Sigmoid colon (tissue), 7 donors: ENCODE measurements at places on chromosomes 11 and 22. TPM values are rescaled to one million over a fixed set of nuclear protein-coding genes. Genes with fewer than 3 reads are reported as not detected.

The TBX10 gene
- not detected for total RNA-seq

The GLYATL1 gene
- not detected for total RNA-seq

The ENTHD1 gene
- not detected for total RNA-seq

The PNPLA2 gene
- total RNA-seq, result 39.6 TPM

The MMP11 gene
- total RNA-seq, result 7.5 TPM

The MS4A10 gene
- not detected for total RNA-seq

The TMA7B gene
- total RNA-seq, result not detected

The HDAC10 gene
- 47.4 TPM for total RNA-seq

The SLC17A6 gene
- total RNA-seq, result not detected

The C11orf52 gene
- total RNA-seq, result not detected

The SLC22A8 gene
- not detected for total RNA-seq

The FAM181B gene
- total RNA-seq, result 1.4 TPM

GRCh38 chr11:100791860-100792259, 104.8 kb downstream of the ARHGAP42 start:
- no peak for DNase-seq
- H3K27ac ChIP-seq, result no peak overlapping the region
- H3K36me3 ChIP-seq, result no peaks in the 10 kb centered on the region
- H3K27me3 ChIP-seq, result no peaks in the 10 kb centered on the region
- no peak overlapping the region for H3K4me3 ChIP-seq

DNA sequence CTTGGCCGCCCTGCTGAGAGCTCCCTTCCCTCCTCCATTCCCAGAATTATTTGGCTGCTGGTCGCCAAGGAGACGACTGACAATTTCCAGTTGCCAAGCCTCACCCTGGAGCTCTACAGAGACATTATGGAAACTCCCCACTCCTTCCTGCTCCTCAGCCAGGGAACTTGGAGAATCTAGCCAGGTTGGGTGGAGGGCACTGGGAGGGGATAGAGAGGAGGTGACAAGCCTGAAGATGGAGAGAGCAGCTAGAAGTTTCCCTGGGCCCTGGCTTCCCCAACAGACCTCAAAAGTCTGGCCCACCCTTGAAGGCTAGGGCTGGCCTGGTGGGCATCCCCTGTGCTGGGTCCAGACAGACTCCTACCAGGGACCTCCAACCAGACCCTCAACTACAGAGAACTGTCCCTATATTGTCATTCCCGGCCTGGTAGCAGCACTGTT, 6.7 kb upstream of the VSIG10L2 start:
- H3K36me3 ChIP-seq, result no peaks in the 10 kb centered on the region
- no peak for DNase-seq
- H3K27ac ChIP-seq, result peak overlapping the region; percentile 45
- H3K4me1 ChIP-seq, result peaks cover 17% of the 10 kb centered on the region
- no peak overlapping the region for H3K4me3 ChIP-seq

DNA sequence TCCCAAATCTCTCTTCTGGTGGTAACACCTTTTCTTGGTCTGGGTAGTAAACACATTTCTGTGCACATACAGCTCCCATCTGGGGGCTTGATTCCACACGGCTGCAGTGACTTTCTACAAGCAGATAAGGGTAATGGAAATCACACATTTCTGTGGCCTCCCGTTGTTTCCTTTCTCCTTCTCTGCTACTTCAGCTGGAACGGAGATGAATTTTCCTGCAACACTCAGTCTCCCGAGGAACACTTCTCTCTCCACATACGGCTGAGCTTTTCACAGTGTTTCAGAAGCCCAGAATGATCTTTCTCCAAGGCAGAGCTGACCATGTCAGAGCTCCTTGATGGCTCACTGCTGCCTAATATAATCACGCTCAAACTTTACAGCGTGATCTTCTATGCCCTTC, 364.3 kb upstream of the NARS2 start:
- no peak for DNase-seq
- H3K36me3 ChIP-seq, result no peaks in the 10 kb centered on the region
- no peak overlapping the region for H3K27ac ChIP-seq
- no peak overlapping the region for H3K4me3 ChIP-seq
- peaks cover 19% of the 10 kb centered on the region for H3K4me1 ChIP-seq

GRCh38 chr11:102929166-102929565, 26.4 kb downstream of the MMP13 start:
- DNase-seq, result no peak
- no peaks in the 10 kb centered on the region for H3K36me3 ChIP-seq
- H3K4me1 ChIP-seq, result no peaks in the 10 kb centered on the region
- H3K27ac ChIP-seq, result no peak overlapping the region
- no peaks in the 10 kb centered on the region for H3K27me3 ChIP-seq

GRCh38 chr22:31278626-31279326, 13.5 kb downstream of the PIK3IP1 start:
- no peak overlapping the region for H3K27ac ChIP-seq
- no peaks in the 10 kb centered on the region for H3K4me1 ChIP-seq
- peaks cover 41% of the 10 kb centered on the region for H3K36me3 ChIP-seq

- peaks cover 15% of the 10 kb centered on the region for H3K4me1 ChIP-seq
- H3K4me3 ChIP-seq, result no peak overlapping the region
- no peak overlapping the region for H3K27ac ChIP-seq
- no peaks in the 10 kb centered on the region for H3K27me3 ChIP-seq
Observed at GRCh38 chr11:102495161-102496042, 35.1 kb downstream of the MMP7 start.

- no peak overlapping the region for H3K4me3 ChIP-seq
- H3K27me3 ChIP-seq, result no peaks in the 10 kb centered on the region
- H3K4me1 ChIP-seq, result peaks cover 18% of the 10 kb centered on the region
- no peaks in the 10 kb centered on the region for H3K36me3 ChIP-seq
Observed at GRCh38 chr11:128231845-128232410, 355.4 kb downstream of the ETS1 start.

DNA sequence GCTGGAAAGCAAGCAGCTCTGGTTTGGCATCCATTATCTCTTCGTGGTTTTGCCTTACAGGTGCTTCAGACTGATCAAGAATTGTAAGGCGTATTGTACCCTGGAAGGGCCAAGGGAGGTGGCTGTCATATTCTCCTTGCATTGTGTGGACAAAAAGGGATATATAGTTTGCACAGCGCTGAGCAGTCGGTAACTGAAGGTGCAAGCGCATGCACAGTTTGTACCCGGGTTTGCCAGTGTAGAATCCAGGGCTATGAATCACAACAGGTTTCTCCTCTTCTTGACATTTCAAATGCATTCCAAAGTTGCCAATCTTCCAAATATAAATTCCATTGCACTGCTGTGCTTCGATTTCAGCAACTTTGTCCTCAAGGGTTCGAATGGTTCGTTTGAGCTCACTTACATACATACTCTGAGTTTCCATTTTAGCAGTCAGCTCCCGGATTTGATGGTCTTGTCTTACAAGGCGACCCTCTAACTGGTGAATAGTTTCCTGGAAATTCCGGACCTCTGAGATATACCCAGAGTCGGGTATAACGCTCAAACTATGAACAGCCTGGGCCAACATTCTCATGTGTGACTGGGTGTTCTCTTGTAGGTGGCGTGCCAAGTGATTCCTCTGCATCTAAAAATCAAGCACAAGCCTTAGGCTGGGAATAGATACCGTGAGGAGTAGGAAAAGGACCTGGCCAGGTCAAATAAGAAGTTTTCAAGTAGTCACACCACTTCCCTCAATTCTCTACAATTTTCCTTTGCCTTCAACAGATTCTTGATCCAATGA, 19.9 kb downstream of the TRAF6 start:
- H3K4me1 ChIP-seq, result no peaks in the 10 kb centered on the region
- no peak for DNase-seq
- H3K4me3 ChIP-seq, result no peak overlapping the region

- no peak for DNase-seq
- peaks cover 34% of the 10 kb centered on the region for H3K4me1 ChIP-seq
- no peak overlapping the region for H3K27ac ChIP-seq
Observed at GRCh38 chr11:62926680-62927455, 5.7 kb upstream of the CHRM1 start.

GRCh38 chr11:15750535-15751308, 605.6 kb downstream of the SOX6 start:
- no peaks in the 10 kb centered on the region for H3K4me1 ChIP-seq
- DNase-seq, result no peak
- H3K27ac ChIP-seq, result no peak overlapping the region
- H3K36me3 ChIP-seq, result no peaks in the 10 kb centered on the region
- no peaks in the 10 kb centered on the region for H3K27me3 ChIP-seq
- H3K4me3 ChIP-seq, result no peak overlapping the region

- no peak overlapping the region for H3K4me3 ChIP-seq
- no peak overlapping the region for H3K27ac ChIP-seq
Observed at GRCh38 chr22:48651981-48652538, 1175.6 kb downstream of the BRD1 start.

- no peak overlapping the region for H3K4me3 ChIP-seq
- H3K4me1 ChIP-seq, result no peaks in the 10 kb centered on the region
- no peak overlapping the region for H3K27ac ChIP-seq
- no peaks in the 10 kb centered on the region for H3K36me3 ChIP-seq
Observed at GRCh38 chr22:22954656-22955055, 67.0 kb downstream of the IGLL5 start.

DNA sequence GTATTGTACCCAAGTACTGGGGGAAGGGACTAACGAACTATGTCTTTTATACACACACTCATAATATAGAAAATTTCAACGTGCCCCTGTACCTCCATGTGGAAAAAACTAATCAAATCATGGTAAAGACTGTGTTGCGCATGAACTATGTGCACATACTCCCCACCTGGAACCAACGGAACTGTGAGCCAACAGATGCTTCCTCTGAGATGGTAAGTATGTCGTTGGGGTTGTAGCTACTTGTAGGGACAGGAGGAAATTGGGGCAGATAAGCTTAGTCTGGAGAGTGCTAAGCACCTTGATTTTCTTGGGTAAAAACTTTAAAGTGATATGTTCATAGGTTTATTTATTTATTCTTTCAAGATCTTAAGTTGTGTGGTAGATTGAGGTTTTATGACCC, 40.1 kb downstream of the GLYAT start:
- no peak overlapping the region for H3K27ac ChIP-seq
- H3K36me3 ChIP-seq, result no peaks in the 10 kb centered on the region
- H3K27me3 ChIP-seq, result no peaks in the 10 kb centered on the region
- H3K4me1 ChIP-seq, result no peaks in the 10 kb centered on the region
- no peak for DNase-seq

DNA sequence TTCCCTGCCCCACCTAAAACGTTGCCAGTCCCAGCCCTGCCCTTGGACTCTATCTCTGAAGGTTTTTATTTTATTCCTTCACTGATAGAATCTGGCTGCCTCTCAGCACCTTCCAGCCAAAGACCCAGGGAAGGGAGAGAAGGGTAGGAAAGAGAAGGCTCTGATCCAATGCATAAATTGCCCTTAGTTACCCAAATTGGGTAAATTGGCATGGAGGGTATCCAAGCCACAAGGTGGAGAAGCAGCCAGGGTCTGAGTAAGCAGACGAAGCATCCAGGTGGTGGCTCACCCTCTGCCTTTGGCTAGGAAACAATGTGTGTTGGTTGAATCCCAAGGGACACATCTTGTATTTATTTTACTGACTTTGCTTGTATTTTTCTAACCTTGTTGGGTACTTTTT, 89.0 kb downstream of the FEZ1 start:
- no peak overlapping the region for H3K4me3 ChIP-seq
- no peak for DNase-seq
- H3K27ac ChIP-seq, result no peak overlapping the region

DNA sequence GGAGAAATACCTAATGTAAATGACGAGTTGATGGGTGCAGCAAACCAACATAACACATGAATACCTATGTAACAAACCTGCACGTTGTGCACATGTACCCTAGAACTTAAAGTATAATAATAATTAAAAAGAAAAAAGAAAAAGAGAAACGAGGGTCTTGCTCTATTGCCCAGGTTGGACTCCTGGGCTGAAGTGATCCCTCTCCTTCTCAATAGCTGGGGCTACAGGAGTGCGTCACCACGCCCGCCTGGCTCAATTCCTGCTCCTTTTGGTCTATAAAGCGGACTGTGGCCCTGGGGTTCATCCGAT, 521 bp upstream of the PTS start:
- H3K27ac ChIP-seq, result peak overlapping the region; percentile 96
- no peaks in the 10 kb centered on the region for H3K36me3 ChIP-seq
- H3K4me3 ChIP-seq, result peak overlapping the region; percentile 79
- DNase-seq, result peak; percentile 90
- peaks cover 24% of the 10 kb centered on the region for H3K4me1 ChIP-seq

DNA sequence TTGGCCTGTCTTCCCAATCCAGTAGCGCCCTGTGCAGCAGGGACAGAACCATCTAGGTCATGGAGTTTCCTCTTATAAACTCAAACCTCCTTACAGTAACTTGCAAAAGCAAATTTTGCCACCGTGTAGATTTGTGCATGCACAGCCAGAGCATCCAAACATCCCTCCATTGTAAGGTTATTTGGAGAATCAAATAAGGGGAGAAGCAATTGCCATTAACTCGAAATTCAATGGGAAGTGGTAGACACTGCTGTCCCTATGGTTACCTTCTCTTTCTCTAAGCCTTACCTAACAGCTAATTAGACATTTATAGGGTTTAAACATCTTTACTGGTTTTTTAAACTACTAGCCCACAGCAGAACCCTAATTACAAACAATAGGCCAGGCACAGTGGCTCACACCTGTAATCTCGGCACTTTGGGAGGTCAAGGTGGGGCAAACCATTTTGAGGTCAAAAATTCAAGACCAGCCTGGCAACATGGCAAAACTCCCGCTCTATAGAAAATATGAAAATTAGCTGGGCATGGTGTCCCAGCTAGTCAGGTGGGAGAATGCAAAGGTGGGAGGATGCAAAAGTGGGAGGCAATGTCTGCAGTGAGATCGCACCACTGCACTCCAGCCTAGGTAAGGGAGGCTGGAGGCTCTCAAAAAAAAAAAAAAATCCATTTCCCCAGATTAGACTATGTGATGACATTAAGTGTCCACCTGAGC, 6.6 kb downstream of the HSPA8 start:
- peaks cover 44% of the 10 kb centered on the region for H3K36me3 ChIP-seq
- H3K27me3 ChIP-seq, result no peaks in the 10 kb centered on the region
- H3K4me3 ChIP-seq, result no peak overlapping the region
- no peak for DNase-seq

- no peaks in the 10 kb centered on the region for H3K4me1 ChIP-seq
- no peak overlapping the region for H3K27ac ChIP-seq
- DNase-seq, result no peak
Observed at GRCh38 chr11:94203070-94203469, 74.4 kb downstream of the PANX1 start.

DNA sequence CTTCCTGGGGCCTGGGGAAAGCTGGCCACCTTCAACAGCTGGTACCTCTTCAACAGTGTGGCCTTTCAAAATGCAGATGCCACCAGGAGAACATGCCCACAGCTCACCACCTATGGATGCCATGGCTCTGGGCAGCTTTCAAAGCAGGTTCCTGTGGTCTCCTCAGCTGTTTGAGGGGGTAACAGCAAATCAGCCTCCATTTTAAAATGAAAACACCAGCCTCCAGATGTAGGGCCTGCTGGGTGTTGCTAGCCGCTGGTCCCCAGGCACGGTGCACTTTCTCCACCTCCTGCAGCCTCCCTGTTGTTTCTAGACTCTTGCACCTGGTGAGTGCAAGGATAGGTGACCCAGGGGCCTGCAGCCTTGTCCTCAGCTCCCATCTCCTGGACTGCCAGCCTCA, 10.0 kb downstream of the CDPF1 start:
- peaks cover 5% of the 10 kb centered on the region for H3K36me3 ChIP-seq
- DNase-seq, result no peak
- no peak overlapping the region for H3K27ac ChIP-seq
- no peak overlapping the region for H3K4me3 ChIP-seq
